ENCODE measurements at places on chromosomes 12 and 14.
A peak's percentile ranks its signal among the peaks of the same experiment; 100 is the strongest.

GRCh38 chr14:21096438-21096837, 2.0 kb downstream of the ZNF219 start:
- no peak for DNase-seq

- no peak for DNase-seq
Measured at GRCh38 chr14:89866458-89866857, 88.1 kb downstream of the EFCAB11 start.

DNA sequence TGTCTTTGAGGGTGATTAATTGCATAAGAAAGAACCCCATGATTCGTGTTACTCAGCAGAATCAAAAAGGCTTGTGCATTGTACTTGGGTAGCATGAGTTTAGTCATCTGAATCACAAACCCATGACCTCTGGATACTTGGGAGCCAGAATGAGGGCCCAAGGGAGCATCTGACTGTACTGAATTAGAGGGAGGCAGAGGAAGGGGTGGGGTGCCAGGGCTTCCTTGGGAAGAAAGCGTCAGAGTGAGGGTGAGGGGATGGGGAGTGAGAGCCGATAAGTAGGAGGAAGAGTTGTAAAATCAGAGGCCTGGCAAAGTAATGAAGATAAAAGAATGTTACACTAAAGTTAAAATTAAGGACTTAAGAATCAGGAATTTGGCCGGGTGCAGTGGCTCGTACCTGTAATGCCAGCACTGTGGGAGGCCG, 29.8 kb downstream of the GPRC5D start:
- no peak for DNase-seq

DNA sequence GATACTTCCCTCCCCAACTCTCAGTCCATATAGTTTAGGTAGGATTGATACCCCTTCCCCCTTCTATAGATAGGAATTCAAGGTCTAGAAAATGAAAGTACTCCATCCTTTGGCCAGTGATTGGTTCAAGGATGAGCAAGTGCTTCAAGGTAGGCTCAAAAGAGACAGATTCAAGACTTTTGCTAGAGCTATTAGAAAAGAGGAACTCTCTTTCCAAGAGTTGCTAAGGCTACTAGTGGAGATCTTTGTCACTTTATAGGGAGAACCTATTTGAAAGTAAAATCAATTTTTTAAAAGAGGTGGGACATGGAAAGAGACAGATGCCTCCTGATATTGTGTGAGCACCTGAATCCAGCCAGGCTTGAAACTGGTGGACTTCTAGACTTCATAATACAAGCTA, 17.5 kb downstream of the POLE2 start:
- no peak for DNase-seq

DNA sequence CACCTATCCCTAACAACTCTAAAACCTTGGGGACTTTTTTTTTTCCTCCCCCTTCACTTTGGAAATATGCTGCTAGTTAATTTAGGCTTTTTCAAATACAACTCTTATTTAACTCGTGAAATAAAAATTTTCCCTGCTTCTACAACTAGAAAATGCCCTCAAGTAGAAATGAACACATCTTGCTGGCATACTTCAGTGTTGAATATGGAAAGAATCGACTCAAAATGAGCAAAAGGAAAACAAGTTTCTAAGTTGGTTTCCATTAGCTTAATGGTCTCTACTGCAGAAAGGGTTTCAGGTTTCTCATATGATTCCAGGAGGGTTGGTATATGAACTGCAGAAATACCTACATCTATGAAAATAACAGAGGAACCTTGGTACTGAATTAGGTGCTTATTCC, 118.3 kb upstream of the TMTC1 start:
- DNase-seq = no peak

DNA sequence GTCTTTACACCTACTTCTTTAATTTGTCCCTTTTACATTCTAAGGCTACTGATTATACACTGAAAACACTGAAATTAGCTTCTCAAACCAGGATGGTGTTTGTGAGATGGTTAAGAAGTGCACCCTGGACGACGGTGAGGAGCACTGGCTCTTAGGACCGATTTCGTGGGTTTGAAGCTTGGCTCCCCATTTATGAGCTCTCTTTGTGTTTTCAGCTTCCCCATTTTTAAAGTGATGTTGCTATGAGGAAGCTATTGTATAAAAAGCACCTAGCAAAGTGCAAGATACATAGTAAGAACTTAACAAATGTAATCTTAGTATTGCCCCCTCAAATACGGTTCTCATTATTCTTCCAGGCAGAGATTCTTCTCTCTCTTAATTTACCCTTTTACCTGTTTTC, 4.7 kb downstream of the NFYB start:
- DNase-seq = no peak

GRCh38 chr12:48764521-48764920, 24.4 kb downstream of the ADCY6 start:
- DNase-seq = no peak

- no peak for DNase-seq
Measured at GRCh38 chr12:40015345-40015744, 90.5 kb downstream of the SLC2A13 start.

DNA sequence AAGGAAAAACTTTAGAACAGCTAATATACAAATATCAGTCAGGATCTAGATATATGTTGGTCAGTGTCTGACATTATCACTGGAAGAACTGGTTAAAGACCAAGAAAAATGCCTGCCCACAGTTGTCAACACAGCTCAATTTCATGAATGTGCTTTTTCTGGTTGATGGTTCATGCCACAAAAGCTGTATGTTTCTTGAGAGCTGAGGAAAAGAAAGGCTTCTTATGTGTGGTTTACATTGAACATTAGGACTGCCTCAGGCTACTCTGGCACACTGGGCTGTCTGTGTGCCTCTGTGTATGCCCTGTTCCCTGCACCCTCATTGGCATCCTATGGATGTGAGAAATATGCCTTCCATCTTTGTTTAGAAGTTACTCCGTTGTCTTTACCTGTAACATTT, 218.8 kb upstream of the RGS6 start:
- DNase-seq = no peak

- DNase-seq = no peak
Measured at GRCh38 chr14:91398707-91399106, 18.9 kb downstream of the CCDC88C start.

GRCh38 chr12:64232196-64232595, 10.1 kb upstream of the KICS2 start:
- no peak for DNase-seq

DNA sequence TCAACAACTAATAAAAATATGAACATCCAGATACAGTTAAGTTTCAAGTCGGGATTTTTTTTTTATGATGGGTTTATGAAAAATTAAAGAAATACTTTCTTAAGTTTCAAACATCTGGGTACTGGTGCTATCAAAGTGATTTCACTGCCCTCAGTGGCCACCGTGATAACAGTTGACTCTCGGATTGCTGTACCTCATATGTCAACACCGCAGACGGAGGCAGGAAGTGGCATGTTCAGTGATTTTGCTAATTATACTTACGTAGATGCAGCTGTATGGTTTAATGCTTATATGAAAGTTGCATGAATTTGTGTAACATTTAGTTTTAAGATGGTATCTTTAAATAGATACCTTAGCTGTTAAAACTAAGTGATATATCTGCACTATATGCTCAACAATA, 20.8 kb upstream of the FBLN5 start:
- no peak for DNase-seq

DNA sequence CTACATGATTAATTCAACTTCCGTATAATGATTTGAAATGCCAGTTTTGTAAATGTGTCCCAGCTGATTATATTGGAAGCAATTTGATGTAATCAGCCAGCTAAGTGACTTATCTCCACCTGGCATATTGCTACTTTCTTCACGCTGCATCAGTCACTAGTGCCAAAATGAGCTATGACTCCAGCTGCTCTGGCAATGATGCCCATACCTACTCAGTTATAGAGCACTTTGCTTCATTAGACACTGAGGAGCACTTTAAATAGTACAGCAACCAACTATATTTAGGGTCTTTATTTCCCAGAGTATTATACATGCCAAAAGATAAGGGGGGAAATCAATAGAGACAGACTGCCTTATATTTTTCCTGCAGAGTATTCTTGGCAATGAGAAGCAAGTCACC, 67.9 kb upstream of the LIN7A start:
- DNase-seq = no peak

GRCh38 chr12:116066381-116067230, 210.9 kb downstream of the MED13L start:
- no peak for DNase-seq

DNA sequence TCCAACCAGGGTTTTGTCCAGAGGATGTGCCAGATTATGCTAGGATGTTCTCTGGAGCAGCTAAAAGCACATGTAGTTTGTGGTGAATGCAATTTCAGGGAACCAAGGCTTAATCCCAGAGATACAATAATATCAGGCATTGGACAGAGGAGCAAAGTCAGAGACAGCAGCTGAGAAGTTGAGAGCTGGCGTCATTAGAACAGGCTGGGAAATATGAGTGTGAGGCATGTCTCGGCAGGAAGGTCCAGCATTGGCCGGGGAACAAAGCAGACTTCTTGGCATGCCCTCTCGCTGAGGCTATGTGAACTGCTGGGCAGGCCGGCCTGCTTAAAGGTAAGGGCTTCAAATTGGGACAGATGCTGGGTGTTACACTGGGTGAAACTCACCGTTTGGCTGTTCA, 125.4 kb downstream of the CAND1 start:
- DNase-seq = no peak

DNA sequence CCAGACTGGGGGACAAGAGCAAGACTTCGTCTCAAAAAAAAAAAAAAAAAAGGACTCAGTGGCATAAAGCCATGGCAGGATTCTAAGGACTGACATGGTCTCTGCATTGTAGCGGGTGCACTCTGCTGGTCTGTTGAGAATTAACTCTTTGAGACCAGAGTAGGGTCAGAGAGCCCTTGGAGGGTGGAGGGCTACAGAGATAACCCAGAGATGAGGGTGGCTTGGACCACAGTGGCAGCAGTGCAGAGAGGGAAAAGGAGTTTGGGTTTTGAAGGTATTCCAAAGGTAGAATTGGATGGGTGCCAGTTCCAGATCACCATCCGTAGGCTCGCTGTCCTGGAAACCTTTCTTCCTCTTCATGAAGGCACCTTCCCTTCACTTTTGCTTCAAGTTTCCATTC, 14.3 kb upstream of the DYNC1H1 start:
- no peak for DNase-seq

DNA sequence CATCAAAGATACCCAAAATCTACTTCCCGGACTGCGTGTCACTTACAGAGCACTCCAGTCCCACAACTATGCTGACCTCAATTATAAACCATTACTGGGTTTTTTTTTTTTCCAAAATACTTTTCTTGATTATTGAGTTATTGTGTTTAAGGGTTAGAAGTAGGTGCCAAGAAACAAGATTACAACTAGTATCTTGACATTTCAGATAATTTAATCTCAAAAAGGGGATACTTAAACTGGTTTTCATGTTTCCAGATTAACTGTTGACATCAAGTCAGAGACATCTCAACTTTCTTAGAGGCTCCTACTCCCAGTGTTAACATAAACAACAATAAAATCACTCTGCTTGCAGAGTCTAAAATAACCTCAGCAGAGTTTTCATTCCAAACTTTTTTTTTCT, 131.2 kb upstream of the ARID2 start:
- DNase-seq = no peak

- no peak for DNase-seq
Measured at GRCh38 chr14:93114068-93114710, 1.5 kb downstream of the ITPK1 start.

GRCh38 chr14:36580856-36581831, 1.3 kb downstream of the NKX2-8 start:
- peak; percentile 53 for DNase-seq

- DNase-seq = no peak
Measured at GRCh38 chr14:49702725-49703124, 9.8 kb downstream of the KLHDC1 start.

- DNase-seq = no peak
Measured at GRCh38 chr14:24068711-24069410, 2.5 kb upstream of the CPNE6 start.

DNA sequence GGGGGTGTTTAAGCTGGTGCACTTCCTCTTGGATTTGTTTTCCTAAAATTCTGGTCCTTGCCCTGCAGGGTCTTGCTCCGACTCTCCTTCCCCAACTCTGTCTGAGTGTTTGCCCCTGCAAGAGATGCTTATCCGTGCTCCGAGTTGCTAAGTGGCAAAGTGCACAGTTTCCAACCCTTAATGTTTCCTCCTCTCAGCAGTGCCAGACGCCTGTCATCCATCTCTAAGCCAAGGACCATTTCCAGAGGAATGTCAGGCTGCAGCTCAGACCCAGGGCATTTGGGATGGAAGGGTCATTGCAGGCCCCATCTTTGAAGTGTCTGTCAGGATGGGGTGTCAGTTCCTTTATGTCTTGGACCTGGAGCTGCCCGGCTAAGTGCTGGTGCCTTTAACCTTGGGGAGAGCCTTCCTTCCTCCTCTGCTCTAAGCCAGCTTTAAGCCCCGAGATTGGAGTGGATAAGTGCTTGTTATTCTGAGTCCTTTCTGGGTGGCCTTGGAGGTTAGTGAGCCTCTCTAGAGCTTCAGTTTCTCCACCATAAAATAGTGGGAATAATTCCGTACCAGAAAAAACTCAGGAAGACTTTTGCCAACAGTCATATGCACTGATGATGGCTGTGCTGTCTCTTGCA, 15.0 kb downstream of the WNT5B start:
- no peak for DNase-seq

- peak; percentile 89 for DNase-seq
Measured at GRCh38 chr14:77882098-77882497, 82.2 kb downstream of the ADCK1 start.

- no peak for DNase-seq
Measured at GRCh38 chr12:116284396-116284795, 6.9 kb upstream of the MED13L start.

- DNase-seq = no peak
Measured at GRCh38 chr12:62629413-62629812, 162.8 kb downstream of the MON2 start.

DNA sequence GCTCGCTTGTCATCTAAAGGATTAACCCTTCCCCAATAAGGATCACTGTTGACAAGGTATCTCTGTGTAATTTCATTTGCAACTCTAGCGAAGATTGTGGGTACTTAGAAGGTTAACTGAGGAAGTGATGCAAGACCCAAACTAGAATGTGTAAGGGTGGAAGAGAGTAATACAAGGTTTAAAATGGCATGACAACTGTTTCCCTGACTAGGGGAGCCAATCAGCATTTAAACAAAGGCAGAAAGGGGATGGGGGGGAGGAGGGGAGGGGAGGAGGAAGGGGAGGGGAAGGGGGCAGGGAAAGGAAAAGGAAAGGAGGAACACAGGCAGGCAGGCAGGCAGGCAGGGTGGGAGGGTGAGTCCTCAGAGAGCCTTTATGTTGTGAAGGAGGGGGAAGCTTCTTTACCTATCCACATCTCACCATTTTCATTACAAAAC, 31.1 kb downstream of the NRDE2 start:
- DNase-seq = no peak

- DNase-seq = no peak
Measured at GRCh38 chr12:83559650-83560049, 872.9 kb downstream of the TMTC2 start.

GRCh38 chr12:19639781-19640415, 200.6 kb downstream of the AEBP2 start:
- no peak for DNase-seq

GRCh38 chr12:27868139-27868538, 88.1 kb upstream of the MANSC4 start:
- DNase-seq = no peak

GRCh38 chr14:102927878-102928411, 5.5 kb downstream of the AMN start:
- DNase-seq = no peak

All from NCI-H2107 (cell line).